ENCODE measurements at places on chromosomes 4 and X.

GRCh38 chrX:71181558-71181909, 36.9 kb downstream of the NLGN3 start:
- H3K27me3 ChIP-seq = no peaks in the 10 kb centered on the region
- H3K4me1 ChIP-seq = peaks cover 33% of the 10 kb centered on the region
- peak; percentile 44 for DNase-seq
- no peaks in the 10 kb centered on the region for H3K36me3 ChIP-seq
- peak overlapping the region; percentile 93 for H3K27ac ChIP-seq
- peak overlapping the region; percentile 7 for H3K4me3 ChIP-seq

DNA sequence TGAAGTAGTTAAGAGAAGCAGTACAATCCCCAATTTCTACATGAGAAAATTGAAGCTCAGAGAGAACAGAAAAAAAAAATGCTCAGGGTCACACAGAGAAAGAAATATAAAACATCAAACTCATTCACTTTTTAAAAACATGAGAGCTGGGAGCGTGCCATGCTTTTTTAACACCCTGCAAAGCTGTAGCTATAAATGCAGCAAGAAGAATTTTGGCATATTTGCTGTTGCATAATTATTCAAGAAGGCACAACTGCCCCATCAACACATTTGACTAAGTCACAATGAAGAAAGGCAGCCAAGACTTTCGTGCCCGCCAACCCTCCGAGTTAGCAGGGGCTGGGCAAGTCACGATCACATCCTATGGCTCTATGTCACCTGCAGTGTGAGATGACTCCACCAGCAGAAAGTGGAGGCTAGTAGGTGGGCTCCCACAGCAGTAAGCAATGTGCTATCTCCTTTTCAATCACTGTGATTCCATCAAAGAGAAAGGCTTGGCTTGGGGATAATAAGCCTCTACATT, 214.8 kb downstream of the DHX15 start:
- DNase-seq = no peak
- H3K36me3 ChIP-seq = no peaks in the 10 kb centered on the region
- H3K4me1 ChIP-seq = peaks cover 8% of the 10 kb centered on the region
- H3K4me3 ChIP-seq = no peak overlapping the region

- H3K36me3 ChIP-seq = no peaks in the 10 kb centered on the region
- no peak overlapping the region for H3K4me3 ChIP-seq
- peaks cover 7% of the 10 kb centered on the region for H3K4me1 ChIP-seq
- H3K27me3 ChIP-seq = no peaks in the 10 kb centered on the region
- no peak overlapping the region for H3K27ac ChIP-seq
Measured at GRCh38 chrX:129771266-129771995, 8.3 kb upstream of the SASH3 start.

- H3K4me3 ChIP-seq = no peak overlapping the region
- H3K27me3 ChIP-seq = no peaks in the 10 kb centered on the region
- no peaks in the 10 kb centered on the region for H3K4me1 ChIP-seq
- H3K27ac ChIP-seq = no peak overlapping the region
Measured at GRCh38 chr4:83146841-83147240, 32.3 kb upstream of the PLAC8 start.

- no peaks in the 10 kb centered on the region for H3K27me3 ChIP-seq
- no peak overlapping the region for H3K27ac ChIP-seq
- no peaks in the 10 kb centered on the region for H3K4me1 ChIP-seq
- H3K4me3 ChIP-seq = no peak overlapping the region
- H3K36me3 ChIP-seq = no peaks in the 10 kb centered on the region
- DNase-seq = no peak
Measured at GRCh38 chrX:48753708-48754228, 7.8 kb upstream of the GLOD5 start.

GRCh38 chrX:68203646-68204045, 229.6 kb downstream of the OPHN1 start:
- no peaks in the 10 kb centered on the region for H3K4me1 ChIP-seq
- H3K4me3 ChIP-seq = no peak overlapping the region
- H3K27me3 ChIP-seq = no peaks in the 10 kb centered on the region
- no peak overlapping the region for H3K27ac ChIP-seq

GRCh38 chr4:119725688-119726330, 97.2 kb upstream of the PDE5A start:
- no peak overlapping the region for H3K27ac ChIP-seq
- DNase-seq = no peak
- H3K4me1 ChIP-seq = peaks cover 9% of the 10 kb centered on the region
- H3K36me3 ChIP-seq = no peaks in the 10 kb centered on the region
- H3K27me3 ChIP-seq = no peaks in the 10 kb centered on the region

DNA sequence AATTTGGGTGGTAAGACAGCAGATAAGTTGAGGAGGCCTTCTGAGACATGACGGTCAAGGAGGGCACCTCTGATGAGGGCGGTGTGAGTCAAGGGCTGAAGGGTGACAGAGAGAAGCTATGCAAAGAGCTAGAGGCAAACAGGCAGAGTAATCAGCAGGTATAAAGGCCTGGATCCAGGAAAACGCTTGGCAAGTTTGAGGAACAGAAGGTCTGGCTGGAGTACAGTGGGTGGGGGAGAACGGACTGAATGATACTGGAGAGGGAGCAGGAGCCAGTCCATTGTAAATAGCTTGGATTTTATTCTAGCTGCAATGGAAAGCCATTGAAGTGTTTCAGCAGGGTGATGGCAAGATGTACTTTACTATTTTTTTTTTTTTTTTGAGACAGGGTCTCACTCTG, 39.3 kb downstream of the RAB33B start:
- H3K36me3 ChIP-seq = no peaks in the 10 kb centered on the region
- H3K27ac ChIP-seq = no peak overlapping the region
- H3K4me3 ChIP-seq = no peak overlapping the region
- peaks cover 18% of the 10 kb centered on the region for H3K4me1 ChIP-seq

GRCh38 chr4:3630598-3631543, 98.6 kb upstream of the LRPAP1 start:
- H3K27me3 ChIP-seq = no peaks in the 10 kb centered on the region

DNA sequence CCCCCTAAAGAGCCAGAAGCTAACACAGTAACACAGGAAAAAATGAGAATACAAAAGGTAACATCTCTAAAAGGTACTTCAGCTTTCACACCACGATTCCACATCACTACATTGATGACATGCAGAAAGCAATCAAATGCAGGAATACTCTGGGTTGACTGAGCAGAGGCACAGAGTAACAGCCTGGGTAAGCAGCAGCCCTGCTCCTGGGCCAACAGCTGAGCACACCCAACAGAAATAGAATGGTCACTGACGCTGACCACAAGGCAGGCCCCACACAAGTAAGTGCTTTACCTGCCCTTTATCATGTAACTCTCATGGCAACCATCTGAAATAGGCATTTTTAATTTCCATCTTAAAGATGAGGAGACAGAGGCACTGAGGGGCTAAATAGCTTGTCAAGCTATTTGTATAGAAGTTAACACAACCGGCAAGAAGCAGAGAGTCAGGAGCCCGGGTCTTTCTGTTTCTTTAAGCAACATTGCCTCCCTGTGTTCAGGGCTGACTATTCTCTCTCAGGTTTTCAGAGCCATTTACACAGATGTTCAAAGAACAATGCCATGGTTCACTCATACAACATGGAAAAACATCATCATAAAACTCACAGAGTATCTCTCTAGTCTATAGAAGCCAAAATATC, 168.9 kb downstream of the ZNF674 start:
- H3K4me3 ChIP-seq = no peak overlapping the region
- DNase-seq = no peak
- no peaks in the 10 kb centered on the region for H3K36me3 ChIP-seq
- H3K4me1 ChIP-seq = no peaks in the 10 kb centered on the region

DNA sequence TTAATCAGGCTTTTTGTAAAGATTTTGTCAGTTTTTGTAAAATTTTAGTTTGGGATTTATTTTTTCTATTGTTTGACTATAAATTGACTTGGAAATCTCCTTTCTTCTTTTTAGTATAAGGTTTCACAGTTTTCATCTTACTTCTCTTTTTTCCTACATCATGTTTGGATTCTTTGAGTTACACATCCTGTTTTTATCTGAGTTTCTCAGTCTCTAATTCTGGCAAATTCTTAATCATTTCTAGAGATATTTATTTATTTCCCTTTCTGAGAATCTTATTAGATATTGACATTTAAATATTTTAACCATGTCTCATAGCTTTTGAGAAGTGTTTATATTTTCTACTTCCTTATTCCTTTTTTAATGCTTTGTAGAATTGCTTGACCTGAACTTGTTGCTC, 20.7 kb downstream of the USP53 start:
- H3K4me3 ChIP-seq = no peak overlapping the region
- H3K36me3 ChIP-seq = peaks cover 9% of the 10 kb centered on the region
- H3K27me3 ChIP-seq = no peaks in the 10 kb centered on the region
- no peak overlapping the region for H3K27ac ChIP-seq
- no peaks in the 10 kb centered on the region for H3K4me1 ChIP-seq

DNA sequence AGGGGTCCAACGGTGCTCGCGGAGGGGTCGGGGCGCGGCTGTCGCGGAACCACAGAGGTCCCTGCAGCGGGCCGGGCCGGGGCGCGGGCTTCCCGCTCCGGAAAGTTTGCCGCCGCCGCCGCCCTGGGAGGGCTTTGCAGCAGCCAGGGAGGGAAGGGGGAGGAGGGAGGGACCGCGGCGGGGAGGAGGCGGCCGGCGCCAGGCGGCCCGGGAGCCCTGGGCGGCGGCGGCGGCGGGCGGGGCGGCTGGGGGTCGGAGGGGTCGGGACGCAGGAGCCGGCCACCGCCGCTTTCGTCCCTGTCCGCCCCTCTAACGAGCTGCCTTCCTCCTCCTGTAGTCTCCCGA, 375 bp downstream of the FGFR3 start:
- peak overlapping the region; percentile 94 for H3K4me3 ChIP-seq
- peak overlapping the region; percentile 64 for H3K27ac ChIP-seq
- no peak for DNase-seq
- no peaks in the 10 kb centered on the region for H3K36me3 ChIP-seq
- H3K27me3 ChIP-seq = no peaks in the 10 kb centered on the region
- peaks cover 35% of the 10 kb centered on the region for H3K4me1 ChIP-seq

GRCh38 chr4:182562350-182562749, 319.1 kb downstream of the TENM3 start:
- H3K27ac ChIP-seq = no peak overlapping the region
- no peak overlapping the region for H3K4me3 ChIP-seq
- H3K36me3 ChIP-seq = no peaks in the 10 kb centered on the region
- no peaks in the 10 kb centered on the region for H3K4me1 ChIP-seq
- no peaks in the 10 kb centered on the region for H3K27me3 ChIP-seq

DNA sequence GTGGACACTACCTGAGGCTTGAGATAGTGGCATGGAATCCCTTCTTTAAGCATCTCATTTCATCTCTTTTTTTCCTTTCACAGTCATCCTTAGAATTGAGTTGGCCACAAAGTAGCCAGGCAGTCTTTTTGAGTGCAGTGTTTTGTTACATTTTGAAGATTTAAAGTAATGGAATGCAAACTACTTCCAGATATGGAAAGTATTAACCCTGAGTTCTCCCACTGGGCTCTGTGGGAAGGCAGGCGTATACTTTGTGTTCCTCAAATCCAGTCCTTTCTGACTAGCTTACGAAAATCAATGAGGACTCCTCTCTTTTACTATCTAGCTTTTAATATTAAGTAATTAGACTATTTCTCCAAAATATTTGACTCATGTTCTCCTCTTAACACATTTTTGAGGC, 29.9 kb downstream of the PCDH10 start:
- no peaks in the 10 kb centered on the region for H3K36me3 ChIP-seq
- no peaks in the 10 kb centered on the region for H3K4me1 ChIP-seq
- DNase-seq = no peak
- H3K27ac ChIP-seq = no peak overlapping the region
- H3K27me3 ChIP-seq = no peaks in the 10 kb centered on the region

DNA sequence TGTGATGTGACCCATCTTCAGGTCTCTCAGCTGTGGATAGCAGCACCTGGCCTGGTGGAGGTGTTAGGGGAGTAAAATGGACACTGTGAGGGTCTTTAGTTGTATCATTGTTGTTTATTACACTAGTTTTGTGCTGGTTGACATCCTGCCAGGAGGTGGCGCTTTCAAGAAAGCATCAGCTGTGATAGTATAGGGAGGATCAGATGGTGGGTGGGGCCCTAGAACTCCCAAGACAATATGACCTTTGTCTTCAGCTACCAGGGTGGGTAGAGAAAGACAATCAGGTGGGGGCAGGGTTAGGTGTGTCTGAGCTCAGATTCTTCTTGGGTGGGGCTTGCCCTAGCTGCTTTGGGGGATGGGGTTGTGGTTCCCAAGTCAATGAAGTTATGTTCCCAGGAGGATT, 162.8 kb downstream of the PPP1R2C start:
- no peak overlapping the region for H3K27ac ChIP-seq
- H3K27me3 ChIP-seq = no peaks in the 10 kb centered on the region
- H3K36me3 ChIP-seq = no peaks in the 10 kb centered on the region

DNA sequence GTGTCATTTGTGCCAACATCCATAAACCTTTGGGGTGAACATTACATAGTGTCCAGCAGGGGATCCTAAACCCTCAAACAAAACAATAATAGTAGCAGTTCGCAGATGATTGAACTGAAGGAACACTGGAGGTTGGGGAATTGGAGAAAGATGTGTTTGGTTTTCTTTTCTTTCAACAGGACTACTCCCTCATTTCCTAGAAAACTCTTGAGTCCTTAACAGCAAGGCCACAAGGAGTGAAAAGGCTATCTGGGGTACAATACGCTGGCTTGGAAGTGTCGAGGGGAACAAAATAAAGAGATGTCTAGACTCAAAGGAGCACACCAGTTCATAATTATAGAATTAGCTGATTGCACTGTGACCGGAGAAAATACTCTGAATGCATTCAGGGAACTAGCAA, 72.1 kb downstream of the IDS start:
- H3K4me1 ChIP-seq = no peaks in the 10 kb centered on the region
- no peaks in the 10 kb centered on the region for H3K36me3 ChIP-seq
- H3K27ac ChIP-seq = no peak overlapping the region
- no peaks in the 10 kb centered on the region for H3K27me3 ChIP-seq
- no peak for DNase-seq

GRCh38 chr4:129532573-129532972, 436.6 kb downstream of the C4orf33 start:
- no peak overlapping the region for H3K4me3 ChIP-seq
- no peak overlapping the region for H3K27ac ChIP-seq
- H3K4me1 ChIP-seq = no peaks in the 10 kb centered on the region

- no peak overlapping the region for H3K27ac ChIP-seq
- H3K36me3 ChIP-seq = no peaks in the 10 kb centered on the region
- no peaks in the 10 kb centered on the region for H3K4me1 ChIP-seq
- H3K27me3 ChIP-seq = no peaks in the 10 kb centered on the region
- no peak overlapping the region for H3K4me3 ChIP-seq
Measured at GRCh38 chr4:53100501-53101190, 238.5 kb downstream of the RASL11B start.

- no peaks in the 10 kb centered on the region for H3K27me3 ChIP-seq
- no peak for DNase-seq
- peaks cover 28% of the 10 kb centered on the region for H3K4me1 ChIP-seq
- H3K4me3 ChIP-seq = no peak overlapping the region
- peak overlapping the region; percentile 89 for H3K27ac ChIP-seq
Measured at GRCh38 chr4:185718578-185719499, 93.2 kb downstream of the SORBS2 start.

- H3K4me1 ChIP-seq = no peaks in the 10 kb centered on the region
- no peak for DNase-seq
- H3K4me3 ChIP-seq = no peak overlapping the region
Measured at GRCh38 chr4:36573441-36573840, 292.0 kb downstream of the DTHD1 start.

DNA sequence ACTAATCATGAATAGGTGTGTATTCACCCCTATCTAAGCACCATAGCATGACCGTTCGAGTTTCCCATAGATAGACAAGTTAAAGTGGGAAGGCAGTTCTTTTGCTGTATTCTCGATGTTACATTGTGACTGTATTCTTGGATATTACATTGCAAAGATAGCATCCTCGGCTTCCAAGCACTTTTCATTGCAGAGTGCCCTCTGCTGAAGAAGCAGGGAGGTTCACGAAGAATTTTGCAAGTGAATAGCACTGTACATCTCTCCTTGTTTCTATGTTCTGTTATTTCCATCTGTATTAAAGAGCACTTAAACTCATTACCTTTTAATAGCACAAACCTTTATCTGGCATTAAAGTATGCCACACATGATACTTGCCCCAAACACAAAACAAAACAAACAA, 426.7 kb upstream of the ARX start:
- H3K27ac ChIP-seq = no peak overlapping the region
- H3K27me3 ChIP-seq = peaks cover under 1% of the 10 kb centered on the region
- DNase-seq = no peak
- no peaks in the 10 kb centered on the region for H3K4me1 ChIP-seq
- H3K4me3 ChIP-seq = no peak overlapping the region

All from liver (tissue), 10 donors.